GM23248 (cell line): ENCODE measurements at places on chromosomes 3 and 15.

GRCh38 chr15:90686435-90687218 is 30.5 kb upstream of the BLM start:
- no peak for DNase-seq

DNA sequence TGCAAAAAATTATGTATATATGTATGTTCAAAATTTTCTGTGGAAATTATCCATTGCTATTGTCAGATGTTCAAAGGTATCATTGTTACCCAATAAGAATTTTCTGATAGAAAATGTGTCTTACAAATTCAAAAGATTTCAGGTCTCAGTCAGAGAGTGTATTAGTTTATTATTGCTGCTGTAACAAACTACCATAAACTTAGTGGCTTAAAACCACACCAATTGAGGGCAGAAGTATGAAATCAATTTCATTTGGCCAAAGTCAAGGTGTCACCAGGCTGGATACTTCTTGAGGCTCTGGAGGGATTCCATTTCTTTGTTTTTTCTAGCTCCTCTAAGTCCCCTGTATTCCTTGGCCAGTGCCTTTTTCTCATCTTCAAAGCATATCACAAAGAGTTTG is 914.4 kb upstream of the ROBO1 start:
- DNase-seq, result no peak

GRCh38 chr3:64873400-64873799 is 185.6 kb upstream of the ADAMTS9 start:
- DNase-seq, result no peak

- no peak for DNase-seq
These were observed 75.3 kb upstream of the TGFBR2 start for GRCh38 chr3:30531017-30531570.

GRCh38 chr3:50444782-50445181 is 58.7 kb downstream of the CACNA2D2 start:
- no peak for DNase-seq

DNA sequence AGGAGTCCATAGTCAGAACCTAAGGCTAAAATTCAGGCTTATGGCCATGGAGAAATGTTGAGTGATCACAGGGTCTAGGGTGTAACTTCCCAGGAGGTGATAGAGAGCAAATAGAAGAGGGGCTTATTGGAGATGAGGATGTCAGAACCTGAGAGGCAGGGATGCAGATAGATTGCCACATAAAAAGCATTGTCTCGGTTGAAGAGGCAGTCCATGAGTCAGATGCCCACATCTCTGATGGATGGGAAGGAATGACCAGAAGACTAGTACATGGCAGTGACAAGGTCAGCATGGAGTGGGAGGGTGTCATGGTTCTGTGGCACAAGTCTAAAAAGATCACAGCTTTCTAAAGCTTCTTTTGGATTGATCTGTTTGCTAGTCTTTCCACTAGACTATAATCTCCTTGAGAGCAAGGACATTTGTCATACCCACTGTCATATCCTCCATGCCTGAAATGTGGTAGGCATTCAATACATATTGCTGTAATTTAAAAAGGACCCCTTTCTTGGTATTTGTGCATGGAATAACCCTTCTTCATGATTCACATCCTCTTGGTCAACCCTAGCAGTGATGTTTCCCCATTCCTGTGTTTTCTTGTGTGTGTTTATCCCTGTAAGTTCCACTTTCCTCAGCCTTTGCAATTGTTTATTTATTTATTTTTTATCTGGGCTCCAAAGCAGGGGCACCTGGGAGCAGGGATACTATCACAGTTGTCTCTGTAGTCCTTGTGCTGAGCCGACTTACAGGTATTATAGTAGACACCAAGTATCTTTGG is 613.4 kb upstream of the CFAP20DC start:
- no peak for DNase-seq

GRCh38 chr3:17680530-17680929 is 61.9 kb downstream of the TBC1D5 start:
- no peak for DNase-seq

DNA sequence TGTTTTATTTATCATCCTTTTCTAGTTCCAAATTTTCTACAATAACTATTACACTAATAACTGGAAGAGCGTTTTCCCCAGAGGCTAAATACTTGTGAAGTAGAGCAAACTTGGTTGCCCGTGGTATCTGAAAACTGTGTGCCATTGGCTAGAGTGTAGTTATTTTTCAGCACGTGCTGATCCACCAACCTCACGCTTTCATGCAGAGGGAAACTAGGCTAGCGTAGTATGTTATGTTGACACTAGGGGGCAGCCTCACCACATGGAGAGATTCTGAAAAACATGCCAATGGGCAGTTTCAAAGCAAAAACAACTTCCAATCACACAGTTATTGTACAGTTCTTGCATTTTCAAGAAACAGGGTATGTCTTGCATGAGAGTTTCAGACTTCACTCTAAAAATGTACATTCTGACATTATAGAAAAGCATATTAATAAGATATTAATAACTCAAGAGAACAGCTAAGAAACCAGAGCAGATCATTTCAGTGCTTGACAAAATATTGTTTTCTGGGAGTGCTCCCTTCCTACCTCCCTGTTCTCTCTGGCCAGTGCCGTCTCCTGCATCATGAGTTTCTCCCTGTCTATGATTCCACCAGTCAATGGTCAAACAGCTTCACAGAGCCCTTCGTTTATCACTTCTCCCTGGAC is 39.7 kb downstream of the SPATA12 start:
- DNase-seq, result peak; percentile 85

- DNase-seq, result no peak
These were observed 12.4 kb downstream of the PSMA4 start for GRCh38 chr15:78552597-78552996.

DNA sequence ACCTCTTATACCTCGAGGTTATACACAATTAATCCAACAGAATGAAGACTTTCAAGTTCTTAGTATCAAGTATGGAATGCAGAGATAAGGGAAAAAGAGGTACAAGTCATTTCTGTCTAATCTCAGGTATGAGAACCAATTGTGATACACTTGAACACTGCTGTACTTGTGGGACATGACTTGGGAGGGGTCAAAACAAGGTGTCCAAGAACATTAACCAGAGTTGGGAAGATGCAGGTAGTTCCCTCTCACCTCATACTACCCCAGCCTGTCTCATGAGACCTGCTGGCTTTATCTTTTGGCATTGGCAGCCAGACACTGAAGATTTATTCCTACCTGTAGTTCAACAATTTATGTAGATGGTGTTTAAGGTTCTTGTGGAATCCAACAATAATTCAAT is 209.7 kb downstream of the NR1D2 start:
- DNase-seq, result no peak

- DNase-seq, result no peak
These were observed 122.3 kb downstream of the STT3B start for GRCh38 chr3:31654998-31655397.

DNA sequence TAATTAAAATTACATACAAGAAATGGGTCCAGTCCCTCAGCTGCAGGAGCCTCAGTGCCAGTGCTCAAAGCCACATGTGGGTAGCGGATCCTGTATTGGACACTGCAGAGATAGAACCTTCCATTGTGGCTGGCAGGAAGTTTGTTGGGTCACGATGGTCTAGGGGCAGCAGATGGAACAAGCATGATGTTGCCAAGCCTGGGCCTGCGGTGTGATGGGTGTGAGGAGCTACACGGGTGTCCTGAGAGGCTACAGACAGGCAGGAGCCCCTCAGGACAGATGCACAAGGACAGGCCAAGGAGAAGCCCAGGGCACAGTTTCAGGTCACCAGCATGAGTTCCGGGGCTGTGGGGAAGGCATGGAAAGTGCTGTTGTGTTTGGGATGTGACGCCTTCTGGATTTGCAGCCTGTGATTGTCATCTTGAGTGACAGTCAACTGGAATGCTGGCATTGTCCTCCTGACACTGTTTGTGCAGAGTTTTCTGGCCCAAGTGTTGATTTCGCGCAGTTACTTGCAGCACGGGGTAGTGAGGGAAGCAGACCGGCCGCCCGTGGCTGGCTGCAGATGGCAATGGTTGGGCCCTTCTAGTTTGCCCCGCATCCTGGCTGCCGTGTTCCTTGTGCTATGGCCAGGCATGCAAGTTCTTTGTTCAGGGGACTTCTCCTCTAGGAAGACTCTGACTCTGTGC is 177.1 kb downstream of the NSMCE3 start:
- no peak for DNase-seq

DNA sequence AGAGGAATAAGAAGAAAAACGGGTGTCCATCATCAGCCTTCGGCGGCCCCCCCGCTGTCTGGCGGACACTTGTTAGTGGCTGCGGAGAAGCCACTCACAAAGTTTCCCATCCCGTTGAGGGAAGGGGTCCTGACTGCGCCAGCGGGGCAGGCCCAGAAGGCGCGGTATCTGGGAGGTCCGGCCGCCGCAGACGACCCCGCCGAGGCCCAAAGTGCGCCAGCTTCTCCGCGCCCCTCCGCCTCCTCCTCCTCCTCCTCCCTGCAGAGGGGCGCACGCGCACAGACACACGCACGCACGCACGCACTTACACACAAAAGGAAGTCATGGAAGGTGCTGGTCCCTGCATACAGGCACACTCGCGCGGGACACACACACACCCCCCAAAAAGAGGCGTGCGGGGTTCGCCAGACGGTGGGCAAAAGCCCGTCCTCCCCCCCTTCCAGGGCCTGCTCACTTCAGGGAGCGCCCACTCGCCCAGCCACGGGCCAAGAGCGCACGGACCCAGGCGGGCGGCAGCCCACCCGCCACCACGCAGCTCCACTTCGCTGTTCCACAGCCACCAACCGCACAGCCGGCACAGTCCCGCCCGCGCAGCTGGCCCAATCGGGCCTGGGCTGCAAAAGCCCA is 18.0 kb downstream of the ZNF148 start:
- peak; percentile 70 for DNase-seq

- DNase-seq, result no peak
These were observed 514.9 kb upstream of the PROK2 start for GRCh38 chr3:72299823-72300222.

GRCh38 chr3:69659180-69659910 is 79.9 kb upstream of the MITF start:
- DNase-seq, result no peak

GRCh38 chr3:139519998-139520737 is 19.4 kb downstream of the RBP1 start:
- DNase-seq, result no peak
